ENCODE measurements at places on chromosomes 3 and 15. TPM values are rescaled to one million over a fixed set of nuclear protein-coding genes. Genes with fewer than 3 reads are reported as not detected.

Gene TUSC7
- total RNA-seq = not detected

Gene XXYLT1
- total RNA-seq = 13.3 TPM

Gene SLC2A2
- total RNA-seq = not detected

Gene MBD4
- total RNA-seq = 17.8 TPM

Gene NR2E3
- total RNA-seq = 0.34 TPM

Gene KCTD6
- total RNA-seq = 6.5 TPM

Gene PLAAT1
- 0.16 TPM for total RNA-seq

Gene KLHL40
- total RNA-seq = not detected
